CD4-positive, alpha-beta T cell treated with Interferon alpha-2 for 1 hour (primary cell): ENCODE measurements at places on chromosomes 3 and 15.

DNA sequence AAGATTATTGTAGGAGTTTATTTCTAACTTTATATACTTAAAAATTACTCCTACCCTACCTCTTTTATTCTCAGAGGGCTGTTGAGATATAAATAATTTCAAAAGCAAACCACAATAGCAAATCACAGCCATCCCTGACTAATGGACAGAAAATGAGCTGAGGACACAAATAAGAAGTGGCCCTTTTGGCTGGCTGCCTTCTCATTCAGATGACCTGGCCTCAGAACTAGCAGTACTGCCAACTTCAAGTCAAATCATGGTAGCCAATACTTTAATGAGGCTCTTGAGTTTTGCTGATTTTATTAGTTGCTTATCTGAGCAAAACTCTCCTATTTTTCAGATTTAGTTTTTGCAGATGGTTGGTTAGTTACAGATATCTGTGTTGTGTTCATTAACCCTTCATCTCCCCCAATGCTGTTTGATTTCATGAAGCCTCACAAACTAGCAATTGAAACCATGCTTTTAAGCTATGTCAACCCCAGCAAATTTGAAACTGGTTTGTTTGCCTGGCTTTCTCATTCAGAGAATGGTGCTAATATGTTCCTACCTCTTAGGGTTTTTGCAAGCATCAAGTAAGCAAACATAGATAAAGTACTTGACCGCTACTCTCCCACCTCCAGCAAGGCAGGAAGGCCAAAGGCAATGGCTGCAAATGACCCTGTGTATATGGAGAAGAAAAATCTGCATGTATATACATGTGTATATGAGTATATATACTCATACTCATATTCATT lies 73.4 kb upstream of the HACD2 start:
- no peak for DNase-seq

- no peak for DNase-seq
Observed at GRCh38 chr15:51846463-51847230, 17.2 kb downstream of the TMOD3 start.

- DNase-seq = no peak
Observed at GRCh38 chr15:41416128-41416741, 660 bp upstream of the RTF1 start.

DNA sequence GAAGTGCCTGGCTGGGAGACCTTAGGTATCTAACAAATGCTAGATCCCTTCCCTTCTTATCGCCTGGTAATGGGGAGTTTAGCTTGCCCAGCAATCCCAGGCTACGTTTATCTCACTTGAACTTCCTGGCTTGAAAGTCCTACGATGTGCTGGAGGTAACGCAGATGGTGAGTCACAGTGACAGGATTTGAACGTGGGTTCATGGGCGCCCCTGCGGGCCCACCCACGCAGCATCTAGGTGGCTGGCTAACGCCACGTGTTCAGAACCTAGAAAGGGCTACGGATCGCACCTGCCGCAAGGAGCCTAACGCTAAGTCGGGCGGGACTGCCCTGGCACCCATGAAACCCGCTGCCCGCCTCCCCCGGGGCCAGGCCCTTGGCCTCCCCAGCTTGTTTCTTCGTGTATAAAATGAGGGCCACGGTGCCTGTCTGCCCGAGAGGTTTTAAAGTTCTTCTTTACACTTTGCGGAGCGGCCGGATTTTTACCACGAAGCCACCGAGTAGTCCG lies 600 bp upstream of the USP3 start:
- peak; percentile 89 for DNase-seq

DNA sequence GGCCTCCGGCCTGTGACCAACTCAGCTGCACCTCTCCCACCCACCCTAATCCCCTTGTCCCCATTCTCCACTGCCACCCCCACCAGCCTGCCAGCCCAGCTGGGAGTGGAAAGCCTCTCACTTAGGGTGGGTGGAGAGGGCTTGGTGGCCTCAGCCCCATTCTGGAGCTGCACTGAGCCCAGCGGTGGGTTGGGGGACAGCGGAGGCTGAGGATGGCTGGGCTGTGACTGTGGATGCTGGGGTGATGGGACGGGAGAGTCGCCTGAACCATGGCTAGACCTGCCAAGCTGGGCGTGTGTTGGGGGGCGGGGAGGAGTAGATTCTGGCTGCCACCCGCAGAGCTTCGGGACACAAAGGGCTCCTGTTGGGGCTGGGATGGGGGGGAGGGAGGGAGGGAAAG lies 1.8 kb downstream of the CLCN2 start:
- DNase-seq = no peak

- DNase-seq = no peak
Observed at GRCh38 chr15:57923306-57923705, 142.2 kb downstream of the ALDH1A2 start.

- no peak for DNase-seq
Observed at GRCh38 chr15:66986951-66987350, 78.5 kb upstream of the SMAD3 start.
